Gastroesophageal sphincter (tissue), 4 donors: ENCODE measurements at places on chromosomes 4 and X. TPM values are rescaled to one million over a fixed set of nuclear protein-coding genes. Genes with fewer than 3 reads are reported as not detected.
A peak's percentile ranks its signal among the peaks of the same experiment; 100 is the strongest.

The STATH gene
- total RNA-seq: not detected

DNA sequence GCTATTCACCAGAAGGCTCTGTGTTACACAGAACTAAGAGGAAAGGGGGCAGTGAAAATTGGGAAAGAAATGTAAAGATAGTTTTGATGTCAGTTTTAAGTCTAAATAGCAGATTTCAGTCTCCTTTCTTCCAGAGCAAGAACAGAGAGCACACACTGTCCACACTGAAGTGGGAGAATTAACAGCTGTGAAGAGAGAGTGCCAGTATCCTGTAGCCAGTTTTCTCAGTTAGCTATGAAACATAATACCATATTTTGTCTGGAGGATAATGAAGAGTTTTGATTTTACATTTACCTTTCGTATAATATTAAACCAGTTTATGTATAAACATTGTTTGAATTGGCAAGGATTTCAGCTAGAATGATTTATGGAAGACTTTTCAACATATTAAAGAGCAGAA is 35.1 kb downstream of the FBXO8 start:
- ATAC-seq: no peak

- peak; percentile 22 for ATAC-seq
Measured at GRCh38 chrX:11193035-11193469, 81.9 kb downstream of the HCCS start.

GRCh38 chr4:103074744-103075434 is 1.7 kb downstream of the SLC9B2 start:
- no peak for ATAC-seq

The ASIC5 gene
- not detected for total RNA-seq

DNA sequence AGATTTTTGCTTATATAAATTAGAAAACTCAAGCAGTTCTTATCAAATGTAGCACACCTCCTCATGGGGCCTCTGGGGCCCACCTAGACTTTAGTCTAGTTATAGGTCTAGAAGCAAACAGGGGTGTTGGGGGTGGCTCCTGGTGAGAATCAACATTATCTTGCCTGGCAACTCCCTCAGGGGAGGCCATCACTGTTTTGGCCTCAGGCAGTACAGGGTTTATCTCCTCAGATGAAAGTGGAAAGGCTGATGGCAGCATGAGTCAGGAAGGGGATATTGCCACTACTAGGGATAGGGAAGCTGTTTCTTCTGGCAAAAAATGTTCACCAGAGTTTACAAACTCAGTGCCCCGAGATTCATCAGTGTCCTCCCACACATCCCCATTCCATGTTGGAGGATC is 232.4 kb upstream of the BMP3 start:
- no peak for ATAC-seq

GRCh38 chrX:41984628-41985027 is 61.3 kb upstream of the CASK start:
- no peak for ATAC-seq

GRCh38 chr4:81922313-81922712 is 450.6 kb upstream of the RASGEF1B start:
- ATAC-seq: no peak

DNA sequence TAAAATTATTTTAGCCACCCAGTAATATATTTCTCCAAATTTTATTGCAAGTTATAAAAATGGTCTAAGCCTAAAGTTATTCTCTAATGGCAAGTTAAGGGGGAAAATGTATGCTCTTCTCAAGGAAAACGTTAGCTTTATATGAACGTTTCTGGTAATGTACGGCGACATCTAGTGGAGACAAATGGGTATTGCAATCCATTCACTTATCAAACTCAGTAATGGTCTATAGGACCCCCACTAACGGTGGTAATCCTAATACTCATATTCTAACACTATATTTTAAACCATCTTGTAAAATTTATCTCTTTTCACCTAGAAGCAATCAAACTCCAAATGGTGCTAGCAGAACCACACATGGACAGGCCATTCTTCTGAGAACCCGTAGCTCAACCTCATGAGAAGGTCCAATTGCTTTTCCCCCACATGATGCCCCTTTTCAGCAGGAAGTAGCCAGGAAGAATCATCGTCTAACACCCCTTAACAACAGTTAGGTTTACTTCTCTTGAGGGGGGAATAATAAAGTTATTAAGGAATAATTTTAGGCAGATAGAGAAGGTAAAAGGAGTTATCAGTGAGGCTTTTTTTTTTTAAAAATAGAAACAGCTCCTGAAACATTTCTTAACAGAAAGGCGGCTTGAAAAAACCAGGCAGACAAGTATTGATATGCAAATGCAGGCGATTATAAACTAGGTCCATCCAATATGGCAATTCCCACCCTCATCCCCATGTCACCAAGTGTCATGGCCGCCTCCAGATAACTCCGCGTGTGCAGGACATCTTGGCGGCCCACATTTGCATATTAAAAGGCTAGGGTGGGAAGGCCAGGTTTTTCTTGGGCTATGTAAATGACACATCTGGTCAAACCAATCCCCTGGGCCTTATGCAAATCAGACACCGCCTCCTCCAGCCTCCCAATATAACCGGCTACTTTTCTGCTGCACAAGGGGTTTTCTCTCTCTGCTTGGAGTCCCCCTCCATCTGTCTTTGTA is 35.0 kb downstream of the NUDT11 start:
- ATAC-seq: no peak
